ENCODE measurements at places on chromosomes 12 and 14.

- no peak for DNase-seq
Measured at GRCh38 chr14:101788016-101788635, 26.6 kb downstream of the PPP2R5C start.

DNA sequence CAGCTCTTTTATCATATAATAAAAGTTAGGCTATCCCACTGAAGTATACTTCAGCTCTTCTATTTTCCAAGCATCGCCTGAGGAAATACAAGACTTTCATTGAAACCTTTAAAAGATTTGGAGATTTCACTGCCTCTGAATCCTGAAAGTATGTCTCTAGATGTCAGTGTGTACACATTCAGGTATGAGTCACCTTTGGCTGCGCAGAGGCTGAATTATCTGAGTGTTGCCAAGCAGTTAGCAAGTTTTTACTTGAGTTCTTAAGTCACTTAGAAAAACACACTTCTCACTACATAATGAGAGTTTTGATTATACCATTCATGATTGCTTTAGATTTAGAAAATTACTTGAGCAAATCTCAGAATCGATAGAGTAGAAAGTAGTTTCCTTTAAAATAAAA is 210.3 kb downstream of the TMTC2 start:
- DNase-seq: no peak

DNA sequence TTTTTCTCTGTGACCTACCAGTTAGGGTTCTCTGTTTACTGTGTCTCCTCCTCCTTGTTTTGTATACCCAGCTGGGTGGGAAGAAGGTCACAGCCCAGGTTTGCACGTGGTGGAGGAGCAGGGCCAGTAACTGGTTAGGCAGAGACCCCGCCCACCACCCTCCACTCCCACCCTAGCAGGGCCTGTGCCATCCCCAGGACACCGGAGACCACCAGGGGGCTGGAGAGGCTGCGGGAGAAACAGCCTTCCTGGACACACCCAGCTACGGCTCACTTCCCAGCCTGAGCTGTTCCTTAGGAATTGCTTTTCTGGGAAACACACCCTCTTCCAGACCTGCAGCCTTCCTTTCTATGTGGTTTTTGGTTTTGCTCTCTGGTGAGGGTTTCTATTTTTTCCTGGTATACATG is 21.1 kb downstream of the BDKRB2 start:
- no peak for DNase-seq

DNA sequence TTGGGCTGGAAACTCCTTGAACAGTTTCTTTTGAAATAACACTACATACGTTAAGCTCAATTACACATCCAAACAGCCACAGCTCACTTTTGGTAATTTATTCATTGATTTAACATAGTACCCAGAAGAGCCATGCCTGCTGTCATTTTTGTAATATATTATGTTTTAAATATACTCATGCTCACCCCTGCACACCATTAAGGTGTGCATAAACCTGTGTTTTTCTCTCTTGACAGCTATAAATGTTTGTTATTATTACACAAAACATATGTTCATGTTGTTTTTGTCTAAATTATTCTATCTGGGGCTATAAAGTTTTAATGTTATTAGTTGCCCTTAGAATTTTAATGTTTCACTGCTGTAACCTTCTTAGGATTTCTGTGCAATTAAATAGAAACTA is 296.1 kb downstream of the AKAP6 start:
- DNase-seq: no peak

- DNase-seq: no peak
Measured at GRCh38 chr12:67919406-67919805, 69.8 kb upstream of the IFNG-AS1 start.

DNA sequence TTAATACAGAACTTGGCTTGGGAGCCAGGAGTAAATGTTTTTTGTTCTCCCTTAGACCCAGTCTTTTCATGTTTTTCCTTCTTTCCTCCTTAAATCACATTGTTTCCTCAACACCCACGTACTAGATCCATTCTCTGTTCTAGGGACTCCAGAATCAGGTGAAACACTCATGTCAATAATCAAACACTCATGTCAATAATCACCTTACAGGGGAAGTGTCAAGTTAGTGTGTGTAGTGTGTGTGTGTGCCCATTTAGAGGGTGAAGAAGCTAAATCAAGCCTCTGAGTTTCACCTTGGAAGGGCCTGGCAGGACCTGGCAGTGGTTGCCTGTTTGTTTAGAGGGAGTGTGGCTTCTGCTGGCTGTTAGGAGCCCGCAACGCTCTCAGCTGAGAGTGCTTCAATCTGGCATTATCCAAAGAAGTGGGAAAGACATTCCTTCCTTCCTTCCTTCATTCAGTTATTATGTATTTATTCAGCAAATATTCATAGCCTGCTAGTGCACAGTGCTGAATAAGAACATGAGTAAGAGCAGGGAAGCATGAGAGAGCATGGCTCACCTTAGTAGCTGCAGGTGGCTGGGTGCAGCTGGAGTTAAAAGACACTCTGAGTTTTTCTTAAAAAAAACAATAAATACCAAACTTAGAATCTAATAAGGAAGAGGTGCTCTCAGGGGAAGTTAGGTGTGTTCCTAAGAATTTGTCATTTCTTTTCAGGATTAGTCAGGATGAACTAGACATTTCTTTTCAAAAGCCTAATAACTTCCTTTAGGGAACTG is 17.6 kb upstream of the EID3 start:
- DNase-seq: no peak
